Activated T-helper 1 cell treated with Interleukin-2 at 50 U/mL for 16 hours (primary cell): ENCODE measurements at places on chromosomes 4 and X.

- DNase-seq = no peak
These were observed 75.7 kb downstream of the RNF150 start for GRCh38 chr4:141057582-141057981.

- DNase-seq = no peak
These were observed 14.4 kb upstream of the FAM9A start for GRCh38 chrX:8815460-8816065.

DNA sequence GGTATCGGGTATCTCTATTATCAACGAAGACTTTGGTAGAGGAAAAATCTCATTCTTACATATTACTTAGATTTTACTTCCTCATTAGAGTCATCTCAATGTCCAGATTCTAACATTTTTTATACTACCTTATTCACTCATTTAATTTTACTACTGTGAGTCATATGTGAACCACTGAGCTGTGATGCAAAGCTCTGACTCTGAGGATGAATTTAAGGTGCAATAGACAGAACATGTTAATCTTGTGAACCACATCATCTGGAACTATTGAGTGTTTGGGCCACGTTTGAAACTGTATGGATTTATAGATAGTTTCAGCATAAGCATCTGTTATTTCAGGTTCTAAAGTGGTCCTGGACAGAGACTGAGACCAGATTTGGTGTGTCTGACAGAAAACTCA lies 78.4 kb downstream of the PWWP3B start:
- DNase-seq = no peak

GRCh38 chr4:75834772-75835154 lies 67.5 kb downstream of the PPEF2 start:
- DNase-seq = no peak

DNA sequence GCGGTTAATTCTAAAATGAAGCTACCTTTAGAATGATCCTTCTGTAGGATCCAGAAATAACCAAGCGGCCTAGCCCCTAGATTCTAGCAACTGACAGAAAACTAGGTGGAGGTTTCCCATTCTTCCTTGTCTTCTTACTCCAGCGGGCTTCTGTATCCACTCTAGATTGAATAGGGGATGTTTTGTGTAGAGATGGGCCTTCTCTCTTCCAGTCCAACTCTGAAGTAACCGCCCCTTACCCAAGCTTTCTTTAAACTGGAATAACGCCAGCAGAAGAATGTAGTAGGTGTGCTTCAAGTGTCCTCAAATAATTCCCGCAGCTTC lies 386 bp upstream of the TMEM184C start:
- no peak for DNase-seq

DNA sequence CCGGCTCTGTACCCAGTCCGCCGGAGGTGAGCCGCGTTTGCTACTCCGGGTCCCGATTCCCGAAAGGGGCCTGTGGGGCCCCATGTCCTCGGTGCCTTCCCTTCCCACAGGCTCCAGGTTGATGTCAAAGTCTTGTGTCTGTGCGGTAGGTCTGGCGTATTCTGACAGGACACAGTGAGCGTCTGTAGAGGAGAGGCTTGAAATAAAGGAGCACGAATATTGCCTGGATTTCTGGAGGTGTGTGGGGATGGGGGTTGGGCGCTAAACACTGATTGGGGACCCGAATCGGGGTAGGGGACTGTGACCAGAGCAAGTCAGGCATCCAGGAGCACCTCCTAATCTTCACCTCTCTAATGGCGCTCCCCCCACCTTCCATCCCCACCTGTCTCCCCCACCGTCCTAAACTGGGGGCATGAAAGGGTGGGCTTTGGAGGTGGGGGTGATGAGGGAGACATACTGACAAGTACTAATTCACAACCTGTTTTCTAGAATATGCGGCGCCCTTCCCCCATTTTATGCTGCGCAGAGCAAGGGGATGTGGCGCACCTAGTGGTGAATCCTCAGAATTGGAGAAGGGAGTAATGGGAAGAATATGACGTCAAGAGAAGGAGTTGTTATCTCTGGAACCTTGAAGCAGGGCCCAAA lies 855 bp downstream of the GPRASP2 start:
- no peak for DNase-seq

DNA sequence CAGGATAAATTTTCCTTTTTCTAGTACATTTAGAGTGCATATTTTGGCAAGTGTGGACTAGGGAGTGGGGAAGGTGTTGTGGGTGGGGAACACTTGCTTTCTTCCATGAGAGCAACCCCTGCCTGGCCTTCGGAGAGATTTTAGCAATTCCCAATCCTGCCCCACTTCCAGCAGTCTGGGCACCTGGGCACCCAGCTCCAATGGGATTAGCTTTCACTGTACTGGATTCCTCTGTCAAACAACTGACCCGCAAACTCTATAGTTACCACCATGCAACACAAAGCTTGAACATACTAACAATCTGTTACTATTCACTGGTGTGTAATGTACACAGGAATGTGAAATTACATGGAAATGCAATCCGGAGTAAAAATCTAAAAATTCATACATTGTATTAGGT lies 50.3 kb downstream of the SH3RF1 start:
- no peak for DNase-seq
